ENCODE measurements at places on chromosomes 5 and 9.

- DNase-seq = peak; percentile 58
Measured at GRCh38 chr9:134055981-134056461, 11.8 kb downstream of the BRD3 start.

- peak; percentile 5 for DNase-seq
Measured at GRCh38 chr5:100789694-100790093, 113.4 kb downstream of the ST8SIA4 start.

DNA sequence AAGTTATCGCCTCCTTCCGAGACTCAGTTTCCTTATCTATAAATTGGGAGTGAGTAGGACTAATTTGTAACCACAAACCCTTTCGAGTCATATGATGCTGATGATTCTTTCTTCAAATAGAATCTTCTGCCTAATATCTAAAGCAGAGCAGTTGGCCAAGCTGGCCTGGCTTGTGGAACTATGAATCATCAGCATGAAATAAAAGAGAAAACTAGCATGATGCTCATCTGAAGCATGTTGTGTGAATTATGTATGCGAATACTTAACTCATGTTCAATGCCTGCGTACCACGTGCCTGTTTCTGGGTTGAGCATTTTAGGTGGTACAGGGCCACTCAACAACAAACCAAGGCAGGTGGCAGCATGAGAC lies 15.0 kb upstream of the ORM1 start:
- DNase-seq = no peak

DNA sequence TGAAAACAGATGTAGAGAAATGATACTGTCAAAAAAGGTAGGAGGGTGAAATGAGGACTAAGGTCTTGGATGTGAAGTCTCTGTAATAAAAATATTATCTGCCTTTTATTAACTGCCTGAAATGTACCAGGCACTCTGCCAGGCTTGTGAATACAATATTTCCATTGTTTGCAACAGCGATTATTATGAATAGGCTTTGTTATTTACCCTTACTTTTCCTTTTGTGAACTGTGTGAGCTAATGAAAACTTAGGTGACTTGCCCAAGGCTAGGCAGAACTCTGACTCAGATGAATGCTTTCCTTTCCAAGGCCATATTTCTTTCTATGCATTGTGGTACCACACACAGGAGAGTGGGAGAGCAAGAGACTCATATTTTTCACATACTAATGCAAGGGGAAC lies 204.1 kb downstream of the CDH12 start:
- DNase-seq = no peak

DNA sequence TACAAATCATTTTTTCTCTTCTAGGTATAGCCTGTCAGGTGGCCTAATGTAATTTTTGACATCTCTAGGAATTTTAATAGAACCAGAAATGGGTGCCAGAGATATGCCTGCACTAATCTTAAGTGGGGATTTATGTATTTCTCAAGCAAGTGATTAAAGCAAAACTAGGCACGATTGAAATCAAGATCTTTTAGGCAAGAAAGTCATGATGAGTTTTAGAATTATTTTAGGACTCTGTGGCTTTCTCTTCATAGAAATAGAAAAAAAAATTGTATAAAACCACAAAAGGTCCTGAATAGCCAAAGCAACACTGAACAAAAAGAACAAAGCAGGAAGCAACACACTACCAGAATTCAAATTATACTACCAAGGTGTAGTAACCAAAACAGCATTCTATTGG lies 952 bp upstream of the AMACR start:
- peak; percentile 34 for DNase-seq

GRCh38 chr9:114722081-114722621 lies 40.2 kb upstream of the TEX48 start:
- DNase-seq = no peak

DNA sequence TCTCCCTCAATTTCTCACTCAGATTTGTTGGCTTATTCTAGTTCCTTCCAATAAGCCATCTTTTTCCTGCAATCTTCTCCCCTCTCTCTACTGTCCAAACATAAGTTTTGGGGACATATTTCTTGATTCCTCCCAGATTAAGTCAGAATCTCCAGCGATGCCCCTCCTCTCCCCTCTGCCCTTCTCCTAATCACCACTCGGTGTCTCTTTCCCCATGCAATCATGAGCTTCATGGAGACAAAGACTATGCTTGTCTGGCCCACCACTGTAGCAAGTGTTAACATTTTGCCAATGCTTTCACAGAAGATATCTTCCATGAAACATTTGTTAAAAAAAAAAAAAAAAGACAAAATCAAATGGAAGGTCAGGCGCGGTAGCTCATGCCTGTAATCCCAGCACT lies 42.4 kb downstream of the PDE6A start:
- peak; percentile 75 for DNase-seq

GRCh38 chr5:72906806-72907205 lies 49.0 kb upstream of the FCHO2 start:
- no peak for DNase-seq

GRCh38 chr9:13915131-13915530 lies 398.8 kb downstream of the NFIB start:
- no peak for DNase-seq

- DNase-seq = no peak
Measured at GRCh38 chr5:111551161-111551560, 38.8 kb upstream of the STARD4 start.

DNA sequence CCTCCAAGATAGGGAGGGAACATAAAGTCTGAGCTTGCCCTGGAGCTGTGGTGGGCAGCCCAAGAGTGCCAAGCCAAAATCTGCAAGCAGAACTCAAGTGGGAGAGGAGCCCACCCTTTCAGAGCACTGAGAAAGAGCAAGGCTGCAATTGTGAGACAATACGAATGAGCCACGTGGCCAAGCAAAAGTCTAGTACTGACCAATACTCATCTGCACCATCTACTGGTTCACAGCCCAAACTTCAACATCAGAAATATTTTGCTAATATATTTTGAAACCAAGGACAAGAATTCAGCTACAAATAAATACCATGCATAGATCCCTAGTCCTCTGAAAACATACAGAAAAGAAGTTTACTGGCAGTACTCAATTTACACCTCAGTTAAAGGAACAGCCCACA lies 696.2 kb upstream of the COX7C start:
- no peak for DNase-seq
